ENCODE measurements at places on chromosomes 6 and 20.

- DNase-seq: peak; percentile 34
These were observed 8.1 kb upstream of the ATXN1 start for GRCh38 chr6:16769131-16769985.

GRCh38 chr20:36856691-36857635 is 19.0 kb upstream of the TLDC2 start:
- no peak for DNase-seq

DNA sequence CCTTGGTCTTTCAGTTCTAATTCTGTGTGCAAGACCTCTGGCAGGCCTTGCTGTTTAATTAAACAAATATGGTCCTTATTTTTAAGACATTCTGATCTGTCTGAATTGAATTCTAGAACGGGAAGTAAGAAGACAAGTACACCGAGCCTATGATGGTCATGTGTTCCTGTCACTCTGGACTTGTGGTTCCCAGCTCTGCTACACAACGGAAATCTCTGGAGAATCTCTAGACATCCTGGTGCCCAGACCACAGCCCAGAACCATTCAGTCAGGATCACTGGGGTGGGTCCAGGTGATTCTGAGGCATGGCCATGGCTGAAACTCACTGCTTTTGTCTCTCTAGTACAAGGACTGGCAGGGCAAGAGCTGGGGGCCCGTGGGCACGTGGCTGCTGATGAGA is 15.9 kb upstream of the KCNK16 start:
- DNase-seq: no peak

- no peak for DNase-seq
These were observed 7.0 kb downstream of the SCRT2 start for GRCh38 chr20:668638-669037.

GRCh38 chr20:21702553-21703470 is 2.7 kb upstream of the PAX1 start:
- no peak for DNase-seq

- DNase-seq: no peak
These were observed 66.9 kb downstream of the PYGB start for GRCh38 chr20:25314497-25315417.
